ENCODE measurements at places on chromosomes 12 and 14.

- DNase-seq, result no peak
Measured at GRCh38 chr12:26429070-26429691, 233.8 kb downstream of the SSPN start.

DNA sequence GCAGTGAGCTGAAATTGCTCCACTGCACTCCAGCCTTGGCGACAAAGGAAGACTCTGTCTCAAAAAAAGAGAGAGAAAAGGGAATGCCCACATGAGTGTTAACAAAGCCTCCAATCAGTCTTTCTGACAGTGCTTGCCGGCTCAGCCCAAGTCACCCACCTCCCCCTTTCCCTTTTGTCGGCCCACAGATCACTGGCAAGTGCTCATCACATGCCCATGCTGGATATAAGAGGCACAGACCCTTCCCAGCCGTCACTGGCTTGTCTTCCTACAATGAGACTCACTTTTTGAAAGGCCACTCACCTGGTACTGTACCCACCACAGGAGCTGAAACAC, 70.8 kb downstream of the CCDC88C start:
- DNase-seq, result no peak

- DNase-seq, result peak; percentile 39
Measured at GRCh38 chr14:105473677-105474482, 741 bp upstream of the CRIP2 start.

DNA sequence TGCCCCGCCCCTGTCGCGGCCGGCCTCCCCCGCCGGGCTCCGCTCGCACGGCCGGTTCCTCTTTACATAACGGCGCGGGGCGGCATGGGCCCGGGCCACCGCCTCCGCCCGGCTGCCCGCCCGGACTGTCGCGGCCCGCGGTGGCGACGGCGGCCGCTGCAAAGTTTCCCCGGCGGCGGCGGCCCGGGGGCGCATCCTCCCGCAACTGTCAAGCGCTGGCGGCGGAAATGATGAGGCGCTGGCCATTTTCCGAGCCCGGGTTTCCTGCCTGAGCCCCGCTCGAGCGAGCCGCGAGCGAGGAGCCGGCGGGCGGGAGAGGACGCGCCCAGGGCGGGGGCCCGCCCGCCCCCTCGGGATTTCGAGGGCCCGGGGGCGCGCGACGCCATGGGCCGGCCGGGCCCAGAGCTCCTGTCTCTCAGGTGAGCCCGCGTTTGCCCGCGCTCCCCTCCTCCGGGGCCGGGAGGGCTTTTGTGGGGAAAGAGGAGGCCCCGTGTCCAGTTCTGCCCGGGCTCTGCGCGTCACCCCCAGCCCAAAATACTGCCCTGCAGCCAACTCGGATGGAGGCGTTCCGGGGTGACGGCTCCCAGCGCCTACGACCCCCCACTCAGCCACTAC, at the start of gene SH2B3:
Gene SH2B3, plus strand, starts transcription at position 65 of the 615 bp plus-strand sequence. CDS start 12,223 bp downstream, outside the sequence.
- DNase-seq, result no peak

DNA sequence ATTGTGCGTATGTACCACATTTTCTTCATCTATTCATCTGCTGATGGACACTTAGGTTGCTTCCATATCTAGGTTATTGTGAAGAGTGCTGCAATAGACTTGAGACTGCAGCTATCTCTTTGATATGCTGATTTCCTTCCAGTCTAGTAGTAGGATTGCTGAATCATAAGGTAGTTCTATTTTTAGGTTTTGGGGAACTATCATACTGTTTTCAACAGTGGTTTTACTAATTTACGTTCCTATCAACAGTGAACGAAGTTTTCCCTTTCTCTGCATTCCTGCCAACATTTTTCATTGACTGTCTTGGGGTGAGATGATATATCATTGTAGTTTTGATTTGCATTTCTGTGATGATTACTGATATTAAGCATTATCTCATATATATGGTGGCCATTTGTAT, 482.2 kb downstream of the SLC16A7 start:
- no peak for DNase-seq

GRCh38 chr14:64659366-64659765, 44.9 kb upstream of the PLEKHG3 start:
- no peak for DNase-seq

DNA sequence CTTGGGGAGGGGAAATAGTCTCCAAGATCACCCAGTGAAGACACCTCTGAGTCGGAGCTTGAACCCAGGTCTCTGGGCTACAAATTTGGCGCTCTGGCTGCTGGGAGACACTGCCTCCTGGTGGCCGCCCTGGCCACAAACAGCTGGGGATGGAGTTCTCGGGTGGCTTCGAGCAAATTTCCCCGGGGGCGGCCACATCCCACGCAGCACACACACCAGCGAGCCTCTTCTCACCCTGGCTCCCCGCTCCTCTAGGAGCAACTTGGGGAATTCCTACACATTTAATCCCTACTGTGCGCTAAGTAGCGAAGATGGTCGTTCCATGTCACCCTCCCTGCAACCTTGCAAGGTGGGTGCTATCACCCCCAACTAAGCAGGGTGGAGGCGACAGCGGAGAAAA, 66.2 kb upstream of the BEGAIN start:
- no peak for DNase-seq

DNA sequence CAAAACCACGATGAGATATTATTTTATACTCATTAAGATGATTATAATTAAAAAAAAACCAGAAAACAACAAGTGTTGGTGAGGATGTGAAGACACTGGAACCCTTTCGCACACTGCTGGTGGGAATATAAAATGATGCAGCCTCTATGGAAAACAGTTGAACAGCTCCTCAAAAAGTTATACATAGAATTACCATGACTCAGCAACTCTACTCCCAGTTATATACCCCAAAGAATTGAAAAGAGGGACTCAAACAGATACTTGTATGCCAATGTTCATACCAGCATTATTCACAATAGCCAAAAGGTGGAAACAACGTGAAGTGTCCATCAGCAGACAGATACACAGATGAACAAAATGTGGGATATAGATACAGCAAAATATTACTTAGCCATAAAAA, 53.1 kb downstream of the TAOK3 start:
- DNase-seq, result no peak

DNA sequence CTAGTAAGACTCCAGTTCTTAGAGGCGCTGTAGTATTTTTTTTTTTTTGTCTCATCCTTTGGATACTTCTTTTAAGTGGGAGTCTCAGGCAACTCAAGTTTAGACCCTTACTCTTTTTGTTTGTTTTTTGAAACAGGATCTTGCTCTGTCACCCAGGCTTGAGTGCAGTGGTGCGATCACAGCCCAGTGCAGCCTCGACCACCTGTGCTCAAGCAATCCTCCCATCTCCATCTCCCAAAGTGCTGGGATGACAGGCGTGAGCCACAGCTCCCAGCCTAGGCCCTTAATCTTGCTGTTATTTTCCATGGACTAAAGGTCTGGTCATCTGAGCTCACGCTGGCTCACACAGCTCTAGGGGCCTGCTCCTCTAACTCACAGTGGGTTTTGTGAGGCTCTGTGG, 21.3 kb downstream of the GPRC5A start:
- no peak for DNase-seq

GRCh38 chr12:82300611-82301010, 57.6 kb downstream of the CCDC59 start:
- DNase-seq, result no peak

DNA sequence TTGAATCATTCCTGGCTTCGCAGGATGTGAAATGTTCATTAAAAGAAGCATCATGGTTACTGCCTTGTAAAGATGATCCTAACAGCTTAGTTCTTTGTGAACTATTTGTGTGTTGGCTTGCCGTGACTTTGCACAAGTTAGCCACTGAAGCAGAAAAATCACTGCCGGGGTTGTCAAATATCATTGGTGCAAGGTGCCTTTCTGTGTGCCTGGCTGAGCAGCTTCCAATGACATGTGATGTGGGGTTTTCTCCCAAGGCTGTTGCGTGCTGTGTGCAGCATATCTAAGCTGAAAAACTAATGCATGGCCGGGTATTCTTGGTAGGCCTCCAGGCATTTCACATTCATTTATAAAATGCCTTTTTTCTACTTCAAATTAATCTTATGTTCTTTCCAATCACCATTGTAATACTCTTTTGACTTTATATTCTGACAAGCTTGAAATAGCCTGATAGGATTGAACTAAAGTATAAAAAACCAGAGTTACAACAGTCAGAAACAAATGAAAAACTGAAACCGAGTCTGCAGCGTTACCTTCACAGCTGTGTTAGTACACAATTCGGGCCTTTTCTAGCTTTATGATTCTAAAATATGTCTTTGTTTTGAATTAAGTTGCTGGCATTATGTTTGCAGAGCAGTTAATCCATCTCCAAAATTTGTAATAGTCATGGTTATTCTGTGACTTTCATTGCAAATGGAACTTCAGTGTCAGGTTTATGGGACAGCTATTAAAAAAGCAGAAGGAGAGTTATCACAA, 222.1 kb downstream of the SYT1 start:
- DNase-seq, result no peak

DNA sequence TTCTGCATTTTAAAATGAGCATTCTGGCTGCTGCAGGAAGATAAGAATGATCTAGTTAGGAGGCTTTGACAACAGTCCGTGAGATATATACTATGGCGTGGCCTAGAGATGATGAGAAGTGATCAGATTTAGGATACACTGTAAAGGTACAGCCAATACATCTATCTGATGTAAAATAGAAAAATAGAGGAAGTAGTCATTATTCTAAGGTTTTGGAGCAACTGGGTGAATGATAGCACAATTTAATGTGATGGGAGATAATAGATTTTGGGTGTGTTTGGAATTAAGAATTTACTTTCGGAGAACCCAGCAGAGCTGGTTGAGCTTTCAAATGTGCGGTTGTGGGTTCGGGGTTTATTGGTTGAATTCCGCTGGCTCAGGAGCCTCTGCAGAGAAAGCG, at the start of gene ANP32D:
Gene ANP32D, plus strand, starts transcription at position 301 of the 400 bp plus-strand sequence. CDS start 106 bp downstream, outside the sequence.
- DNase-seq, result no peak

DNA sequence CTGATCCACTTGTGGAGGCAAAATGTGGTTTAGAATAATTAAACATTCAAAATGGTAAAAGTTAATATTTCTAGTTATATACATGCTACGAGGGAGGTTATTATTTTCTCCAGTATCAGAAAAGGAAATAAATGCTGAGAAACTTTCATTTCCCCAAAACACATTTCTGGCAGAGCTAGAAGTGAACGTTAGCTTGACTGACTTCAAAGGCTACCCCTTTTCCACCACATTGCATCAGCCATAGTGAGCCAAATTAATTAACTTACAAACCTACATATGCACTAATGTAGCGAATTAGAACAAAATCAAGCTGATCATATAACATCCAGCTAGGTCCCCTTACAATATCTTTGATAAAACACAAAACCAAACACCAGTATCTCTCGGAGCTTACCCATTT, 49.3 kb upstream of the RERGL start:
- no peak for DNase-seq

- no peak for DNase-seq
Measured at GRCh38 chr12:53623548-53624385, 2.4 kb downstream of the ATF7 start.

GRCh38 chr14:32129124-32129523, 52.0 kb downstream of the ARHGAP5 start:
- no peak for DNase-seq

GRCh38 chr12:26195641-26196420, 458 bp downstream of the SSPN start:
- peak; percentile 66 for DNase-seq

DNA sequence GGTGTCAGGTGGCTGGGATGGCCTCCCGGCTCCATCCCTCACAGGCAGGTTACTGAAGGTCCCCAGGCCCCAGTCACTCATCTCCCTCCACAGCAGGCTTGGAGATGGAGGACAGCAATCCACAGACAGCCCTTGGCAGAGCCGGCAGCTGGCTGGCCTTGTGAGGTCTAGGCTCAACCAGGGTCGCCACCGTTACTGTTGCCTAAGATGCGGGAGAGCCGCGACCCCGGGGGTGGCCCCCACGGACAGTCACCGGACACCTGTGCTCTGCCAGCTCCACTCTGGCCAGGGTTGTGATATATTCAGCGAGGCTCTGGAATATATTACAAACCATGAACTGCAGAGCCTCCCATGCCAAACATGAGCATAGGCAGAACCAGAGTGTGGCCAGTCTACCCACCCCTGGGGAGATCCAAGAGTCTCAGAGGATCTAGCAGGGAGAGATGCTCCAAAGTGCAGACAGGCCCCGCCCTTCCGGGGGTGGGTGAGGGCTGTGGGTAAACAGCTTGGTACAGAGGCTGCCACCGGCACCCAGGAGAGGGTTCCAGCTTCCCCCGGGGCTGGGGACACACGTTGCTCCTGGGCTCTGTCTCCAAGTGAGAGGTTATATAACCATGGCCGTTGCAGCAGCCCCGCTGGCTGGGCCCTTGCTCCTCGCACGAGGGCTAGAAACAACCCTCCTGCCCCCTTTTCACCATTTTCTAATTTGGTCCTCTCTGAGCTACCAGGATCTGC, 55.9 kb upstream of the DIO3 start:
- no peak for DNase-seq

GRCh38 chr12:38904537-38905479, 583 bp downstream of the CPNE8 start:
- peak; percentile 63 for DNase-seq

DNA sequence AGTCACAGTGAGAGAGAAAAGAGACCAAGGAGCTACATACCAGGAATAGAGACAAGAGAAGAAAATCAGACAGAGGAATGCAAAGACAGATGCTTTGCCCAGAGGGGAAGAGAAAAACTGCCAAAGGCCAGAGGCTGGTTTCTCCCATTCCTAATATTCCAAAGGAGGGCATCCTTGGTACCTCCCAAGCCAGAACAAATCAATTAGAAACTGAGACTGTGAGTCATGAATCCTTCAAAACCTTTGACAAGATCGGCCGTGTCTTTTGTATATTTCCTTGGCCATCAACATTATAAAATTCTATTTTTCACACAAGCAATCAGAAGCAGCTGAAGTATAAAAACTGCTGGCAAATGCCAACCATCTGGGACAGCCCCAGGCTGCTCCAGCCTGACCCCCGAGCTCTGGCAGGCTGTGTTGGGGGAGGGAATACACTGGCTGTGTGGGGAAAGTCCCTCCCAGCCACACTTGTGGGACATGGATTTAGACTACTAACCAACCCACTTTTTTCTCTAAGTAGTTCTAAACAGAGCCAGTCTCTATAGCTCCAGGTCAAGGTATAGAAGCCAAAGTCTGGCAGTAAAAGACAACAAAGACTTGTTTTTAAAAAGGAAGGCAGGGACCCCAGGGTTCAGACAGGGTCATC, 13.7 kb downstream of the POMT2 start:
- no peak for DNase-seq

DNA sequence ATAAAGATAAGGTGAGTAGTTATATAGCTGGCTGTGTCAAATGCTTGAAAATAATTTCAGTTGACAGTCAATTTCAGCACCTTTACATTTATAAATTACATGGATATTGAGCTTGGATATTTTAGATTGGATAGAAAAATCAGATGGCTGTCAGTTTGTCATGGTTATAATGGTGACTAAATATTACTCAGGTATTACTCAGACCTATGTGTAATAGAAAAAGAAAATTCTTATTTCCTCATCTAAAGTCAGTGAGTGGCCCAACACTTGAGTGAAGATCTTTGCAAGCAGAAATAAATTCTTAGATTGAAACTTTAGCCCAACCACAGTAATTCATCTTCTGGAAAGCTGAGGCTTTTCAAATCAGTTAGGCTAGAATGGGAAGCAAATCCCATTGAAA, 354.4 kb downstream of the NAV3 start:
- DNase-seq, result no peak

- no peak for DNase-seq
Measured at GRCh38 chr14:22489957-22490950, 98.8 kb downstream of the DAD1 start.

- DNase-seq, result no peak
Measured at GRCh38 chr12:67241482-67241881, 27.7 kb upstream of the CAND1 start.
